Gastrocnemius medialis (tissue), 4 donors: ENCODE measurements at places on chromosomes 16 and 17.

DNA sequence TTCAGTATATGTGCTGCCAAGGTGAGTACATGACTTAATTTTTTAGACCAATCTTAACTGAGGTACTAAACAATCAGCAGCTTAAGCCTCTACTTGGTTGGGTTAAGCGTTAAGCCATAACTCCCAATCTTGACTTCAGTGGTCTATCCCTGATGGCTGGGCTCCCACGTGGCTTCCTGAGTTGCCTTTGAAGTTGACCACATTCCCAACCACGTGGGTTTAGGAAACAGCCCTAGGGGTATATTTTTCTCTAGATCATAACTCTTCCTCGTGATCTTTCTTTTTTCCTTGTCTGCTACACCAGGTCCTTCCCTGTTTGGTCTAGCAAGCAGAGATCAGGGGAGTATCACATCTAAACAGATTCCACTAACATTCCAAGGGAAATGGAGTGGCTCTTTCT lies 20.1 kb upstream of the PIRT start:
- H3K36me3 ChIP-seq, result no peaks in the 10 kb centered on the region
- H3K27me3 ChIP-seq, result no peaks in the 10 kb centered on the region
- no peak for DNase-seq
- H3K4me1 ChIP-seq, result no peaks in the 10 kb centered on the region

DNA sequence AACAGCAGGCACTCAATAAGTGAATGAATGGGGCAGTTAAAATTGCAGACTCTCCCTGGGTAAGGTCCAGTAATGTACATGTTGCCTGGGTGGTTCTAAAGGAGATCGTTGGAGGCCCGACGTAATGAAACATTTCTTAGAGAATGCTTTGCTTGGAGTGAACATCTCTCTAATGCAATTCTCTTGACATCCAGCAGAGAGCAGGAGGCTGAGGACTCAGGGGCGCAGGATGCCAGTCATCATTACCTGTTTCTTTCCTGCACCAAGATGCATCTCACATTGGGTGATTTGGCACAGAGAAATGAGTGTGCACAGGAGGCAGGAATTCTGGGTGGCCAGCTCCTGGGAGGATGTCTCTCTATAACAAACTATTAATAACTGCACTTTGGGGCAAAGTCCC lies 130.3 kb upstream of the RBBP6 start:
- H3K27ac ChIP-seq, result no peak overlapping the region
- H3K4me1 ChIP-seq, result no peaks in the 10 kb centered on the region
- H3K4me3 ChIP-seq, result no peak overlapping the region
- no peaks in the 10 kb centered on the region for H3K36me3 ChIP-seq
- H3K27me3 ChIP-seq, result no peaks in the 10 kb centered on the region

DNA sequence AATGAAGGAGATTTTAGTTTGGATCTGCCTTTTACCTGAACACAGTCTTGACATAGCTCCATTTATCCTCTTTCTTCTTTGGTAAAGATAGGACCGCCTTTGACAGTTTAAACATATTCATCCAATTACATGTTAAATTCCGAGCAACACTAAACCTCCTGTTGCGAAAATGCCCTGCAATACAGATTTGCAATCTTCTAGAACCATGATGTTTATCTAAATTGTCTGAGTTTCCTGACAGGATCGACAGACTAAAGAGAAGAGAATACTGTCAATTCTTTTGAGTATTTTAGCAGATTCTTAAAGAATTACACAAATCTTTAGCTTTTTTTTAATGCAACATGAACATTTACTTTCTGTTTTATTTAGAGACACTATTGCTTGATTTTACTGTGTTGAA lies 1145.5 kb downstream of the CDH11 start:
- no peaks in the 10 kb centered on the region for H3K4me1 ChIP-seq
- H3K27ac ChIP-seq, result no peak overlapping the region
- DNase-seq, result no peak
- no peak overlapping the region for H3K4me3 ChIP-seq

DNA sequence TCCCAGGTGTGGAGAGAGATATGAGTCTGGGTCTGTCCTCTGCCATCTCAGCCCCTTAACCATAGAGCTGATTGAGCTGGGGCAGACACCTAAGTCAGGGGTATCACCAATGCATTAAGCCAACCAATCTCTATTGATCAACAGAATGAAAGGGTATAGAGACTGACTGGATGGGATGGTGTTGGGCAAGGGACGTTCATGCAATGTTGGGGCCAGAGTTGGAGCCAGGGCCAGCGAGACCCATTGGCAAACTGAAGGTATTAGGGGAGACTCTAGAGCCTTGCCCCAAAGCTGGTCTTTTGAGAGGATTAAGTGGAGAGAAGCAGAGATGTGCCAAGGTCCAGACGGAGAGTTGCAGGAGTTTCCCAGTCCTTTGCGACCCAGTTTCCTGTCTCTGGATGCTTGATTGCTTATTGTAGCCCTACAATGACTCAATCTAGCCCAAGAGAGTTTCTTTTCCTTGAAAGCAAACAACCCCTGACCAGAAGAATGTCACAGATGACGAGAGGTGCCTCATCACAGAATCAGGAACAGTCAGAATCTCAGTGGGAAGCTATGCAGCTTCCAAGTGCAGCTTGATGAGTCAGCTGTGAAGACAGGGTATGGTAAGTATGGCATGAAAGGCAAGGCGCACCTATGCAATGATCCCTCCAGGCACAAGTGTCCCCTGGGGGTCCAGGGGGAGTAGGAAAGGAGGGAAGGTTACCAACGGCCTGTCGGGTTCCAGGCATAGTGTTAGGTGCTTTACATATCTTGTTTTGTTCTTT lies 137.2 kb downstream of the UTP18 start:
- DNase-seq, result no peak
- H3K27me3 ChIP-seq, result no peaks in the 10 kb centered on the region

DNA sequence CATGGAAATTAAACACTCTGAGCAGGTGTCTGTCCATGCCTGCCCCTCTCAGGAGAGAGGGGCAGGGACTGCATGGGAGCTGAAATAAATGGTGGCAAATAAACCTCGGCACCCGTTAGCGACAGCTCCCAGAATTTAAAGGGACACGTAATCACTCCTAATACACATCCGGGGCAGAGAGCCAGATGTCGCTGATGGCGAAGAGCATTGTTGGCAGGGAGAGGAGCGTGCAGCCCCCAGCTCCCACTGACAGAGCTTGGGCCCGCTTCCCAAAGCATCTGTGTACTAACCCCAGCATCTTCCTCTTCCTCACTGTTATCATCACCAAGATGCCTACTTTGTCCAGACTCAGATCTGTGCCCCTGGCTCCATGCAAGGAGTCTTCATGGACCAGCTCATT lies 85.8 kb downstream of the IRX5 start:
- no peak overlapping the region for H3K4me3 ChIP-seq
- no peaks in the 10 kb centered on the region for H3K36me3 ChIP-seq
